ENCODE measurements at places on chromosomes 5 and 9.

DNA sequence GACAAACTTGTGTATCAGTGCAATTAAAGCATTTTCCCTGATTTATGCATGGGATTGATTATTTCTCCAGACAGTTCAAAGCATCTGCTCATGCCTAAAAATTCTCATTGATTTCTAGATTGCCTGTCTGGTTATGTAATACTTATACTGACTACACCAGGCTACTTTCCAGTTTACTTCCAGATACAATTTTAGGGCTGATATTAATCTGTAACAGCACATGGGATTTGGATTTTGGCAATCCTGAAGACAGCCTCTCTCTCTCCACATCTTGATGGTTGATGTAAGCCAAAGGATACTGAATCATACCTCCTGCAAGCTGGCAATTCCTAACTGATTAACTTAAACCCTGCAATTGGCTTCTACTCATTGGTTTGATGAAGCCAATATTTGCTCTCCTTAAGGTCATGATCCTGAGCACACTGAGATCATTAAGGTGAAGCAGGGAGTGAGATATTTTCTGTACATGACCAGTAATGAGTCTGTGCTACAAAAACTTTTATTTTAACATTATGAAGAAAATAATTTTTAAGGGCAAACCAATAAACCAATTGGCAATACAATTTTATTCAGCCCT, 25.7 kb upstream of the FBXL7 start:
- no peak for DNase-seq

- peak; percentile 49 for DNase-seq
These were observed 440.6 kb downstream of the CETN3 start for GRCh38 chr5:89968958-89969381.

DNA sequence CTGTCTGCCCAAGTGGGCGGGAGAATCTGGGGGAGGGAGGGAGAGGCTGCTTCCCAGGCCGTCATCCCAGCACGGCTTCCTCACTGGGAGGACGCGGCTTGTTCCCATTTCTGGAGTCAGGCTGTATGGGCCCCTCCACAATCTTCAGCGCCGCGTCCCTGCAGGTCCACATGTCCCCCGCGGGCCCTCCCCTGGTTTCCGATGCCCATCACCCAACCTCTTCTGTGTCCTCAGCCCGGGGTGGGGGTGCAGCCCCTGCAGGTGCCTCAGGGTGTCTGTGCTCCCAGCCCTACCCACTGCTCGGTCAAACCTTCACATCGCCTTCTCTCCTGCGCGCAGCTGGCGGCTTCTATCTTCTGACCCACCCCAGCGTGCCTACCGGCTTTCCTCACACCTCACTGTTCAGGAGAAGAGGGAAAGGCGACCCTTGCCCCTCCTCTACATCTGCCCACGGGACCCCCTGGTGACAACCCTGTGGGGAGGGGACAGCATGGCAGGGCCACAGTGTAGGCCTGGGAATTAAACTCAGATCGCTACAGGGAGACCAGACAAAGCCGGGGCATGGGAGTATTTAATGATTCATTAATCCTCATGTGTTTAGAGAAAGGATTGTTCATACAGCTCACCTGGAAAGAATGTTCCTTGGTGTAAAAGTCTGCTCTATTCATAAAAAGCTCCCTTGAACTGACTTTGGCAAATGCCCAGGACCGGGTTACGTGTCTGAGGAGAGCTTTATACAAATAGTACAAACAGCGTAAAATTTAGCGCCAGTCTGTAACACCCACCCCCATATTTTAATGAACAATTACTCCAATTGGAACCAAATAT, 145.1 kb downstream of the IRX1 start:
- peak; percentile 5 for DNase-seq

- DNase-seq: no peak
These were observed 132.8 kb upstream of the CDKN2B start for GRCh38 chr9:22141908-22142307.

- DNase-seq: no peak
These were observed 72.6 kb downstream of the SYK start for GRCh38 chr9:90874194-90874593.

- DNase-seq: peak; percentile 33
These were observed 12.0 kb downstream of the UIMC1 start for GRCh38 chr5:176994460-176995121.

DNA sequence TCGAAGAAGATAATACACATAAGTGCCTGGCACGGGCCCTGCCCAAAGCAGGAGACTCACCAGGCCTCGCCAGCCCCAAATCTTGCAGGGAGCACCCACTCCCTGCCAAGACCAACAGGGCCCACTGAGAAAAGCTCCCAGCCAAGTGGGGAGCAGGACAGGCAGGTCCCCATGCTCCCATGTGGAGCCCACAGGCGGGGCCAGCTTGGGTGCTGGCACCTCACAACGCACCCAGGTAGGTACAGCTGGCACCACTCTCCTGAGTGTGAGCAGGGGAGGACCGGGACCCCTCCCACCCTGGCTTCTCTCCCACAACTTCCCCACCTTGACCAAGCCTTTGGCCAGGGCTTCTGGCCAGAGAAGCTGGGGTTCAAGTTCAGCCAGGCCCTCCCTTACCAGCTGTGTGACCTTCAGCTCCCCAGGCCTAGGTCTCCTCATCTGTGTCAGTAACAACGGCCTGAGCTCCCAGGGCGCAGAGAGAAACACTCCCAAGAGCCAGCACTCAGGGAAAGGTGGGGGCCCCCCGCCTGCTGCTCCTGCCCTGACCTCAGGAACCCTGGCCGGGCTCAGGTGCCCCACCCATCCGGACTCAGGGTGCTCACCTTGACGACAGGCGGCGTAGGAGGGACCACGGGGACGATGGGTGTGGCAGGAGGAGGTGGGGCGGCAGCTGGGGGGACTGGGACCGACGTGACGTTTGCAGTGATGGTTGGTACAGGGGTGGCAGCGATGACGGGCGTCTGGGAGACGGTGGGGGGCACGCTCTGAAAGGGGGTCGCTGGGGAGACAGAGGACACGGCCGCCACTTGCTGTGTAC, 17.8 kb downstream of the BRD3 start:
- no peak for DNase-seq

DNA sequence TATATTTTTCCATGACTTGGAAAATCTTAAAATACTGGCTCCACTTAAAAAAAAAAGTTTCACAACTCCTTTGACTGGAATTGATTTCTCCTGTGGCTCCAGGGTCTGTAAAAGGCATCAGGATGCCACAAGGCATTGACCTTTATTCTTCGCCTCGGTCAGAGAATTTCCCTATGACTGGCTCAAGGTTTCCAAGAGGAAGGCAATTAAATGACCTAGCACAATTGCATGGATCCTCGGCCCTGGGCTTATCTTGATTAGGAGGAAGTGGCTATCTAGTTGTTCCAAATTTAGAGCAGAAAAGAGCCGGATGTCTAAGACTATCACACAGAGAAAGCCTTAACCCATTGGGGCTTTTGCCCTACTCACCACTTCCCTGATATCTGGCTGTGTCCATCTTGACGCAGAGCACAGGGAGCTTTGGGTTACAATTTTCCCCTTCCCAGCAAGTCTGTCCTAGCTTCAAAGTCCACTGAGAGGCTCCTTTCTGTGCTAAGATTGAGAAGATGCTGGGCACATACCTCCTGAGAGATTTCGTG, 56.9 kb upstream of the COL15A1 start:
- DNase-seq: no peak

GRCh38 chr9:97889941-97890887, 32.1 kb downstream of the TRMO start:
- DNase-seq: no peak

GRCh38 chr5:109256486-109256885, 153.3 kb downstream of the PJA2 start:
- DNase-seq: no peak

GRCh38 chr9:29958469-29958868, 2385.2 kb upstream of the C9orf72 start:
- no peak for DNase-seq

- DNase-seq: peak; percentile 49
These were observed 53.0 kb upstream of the RETREG1 start for GRCh38 chr5:16669776-16670175.

DNA sequence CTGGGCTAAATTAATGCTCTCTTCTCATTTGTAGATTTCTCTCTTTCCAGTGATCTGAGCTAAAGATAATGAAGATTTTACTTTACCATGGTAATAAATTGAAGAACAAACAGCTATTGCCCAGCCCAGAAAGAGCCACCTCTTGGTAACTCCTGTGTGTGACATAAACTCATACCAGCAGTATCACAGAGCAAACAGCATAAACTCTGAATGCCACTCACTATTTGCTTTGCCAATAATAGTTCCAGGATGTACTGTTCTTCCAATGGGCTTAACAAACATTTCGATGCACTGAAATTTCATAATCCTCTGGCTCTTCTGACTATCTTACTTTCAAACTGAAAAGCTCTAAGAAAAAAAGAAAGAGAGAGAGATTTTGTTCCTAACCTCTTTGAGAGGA, 69.8 kb upstream of the RASEF start:
- DNase-seq: no peak

DNA sequence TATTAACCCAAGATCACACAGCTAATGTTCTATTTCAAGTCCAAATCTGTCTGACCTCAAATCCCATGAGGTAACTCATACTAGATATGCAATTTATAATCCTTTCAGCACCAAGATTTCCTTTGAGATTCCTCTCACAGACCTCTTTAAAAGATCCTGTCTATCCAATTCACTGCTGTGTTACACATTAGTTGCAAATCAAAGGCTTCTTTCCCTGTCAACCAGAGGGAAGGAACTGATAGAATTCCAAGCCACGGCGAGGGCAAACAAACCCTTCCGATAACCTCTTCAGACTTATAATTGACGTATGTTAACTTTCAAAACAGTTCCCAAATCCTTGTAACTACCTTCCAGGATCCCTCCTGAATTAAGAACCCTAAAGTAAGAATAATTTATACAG, 168.9 kb downstream of the DRD1 start:
- peak; percentile 49 for DNase-seq

- DNase-seq: no peak
These were observed 649.1 kb downstream of the BNC2 start for GRCh38 chr9:16221366-16221765.

DNA sequence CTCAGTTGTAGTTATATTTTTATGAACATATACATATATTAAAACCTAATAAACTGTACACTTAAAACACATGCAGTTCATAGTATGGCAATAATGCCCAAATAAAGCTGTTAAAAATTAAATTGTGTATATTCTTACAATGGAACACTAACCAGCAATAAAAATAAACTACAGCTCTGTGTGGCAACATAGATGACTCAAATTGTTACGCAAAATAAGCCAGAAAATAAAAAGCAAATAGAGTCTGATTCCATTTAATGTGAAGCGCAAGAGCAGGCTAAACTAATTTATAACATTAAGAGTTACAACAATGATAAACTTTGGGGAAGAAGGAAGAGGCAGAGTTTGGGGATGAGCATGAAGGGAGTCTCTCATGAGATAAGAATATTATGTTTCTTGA, 597.3 kb downstream of the TLE1 start:
- no peak for DNase-seq

DNA sequence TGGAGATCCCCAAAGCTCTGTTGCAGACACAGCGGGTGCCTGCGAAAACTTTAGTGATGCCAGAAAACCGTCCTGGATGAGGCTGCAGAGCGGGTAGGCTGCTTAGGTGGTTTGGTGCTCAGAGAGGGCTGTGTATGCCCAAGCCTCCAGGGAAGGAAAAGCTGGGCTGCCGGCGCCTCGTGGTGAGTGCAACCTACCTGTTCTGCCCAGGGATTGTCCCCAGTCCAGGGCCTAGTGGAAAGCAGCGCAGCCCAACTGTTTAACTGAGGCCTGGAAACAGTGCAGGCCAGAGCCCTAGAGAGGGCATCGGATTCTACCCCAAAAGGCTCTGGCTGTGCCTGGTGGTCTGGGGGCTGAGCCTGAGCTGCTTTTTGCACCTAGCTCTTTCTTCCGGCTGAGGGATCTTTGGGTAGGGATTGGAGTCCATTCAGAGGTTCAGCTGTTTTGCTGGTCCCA, 2.8 kb downstream of the LMX1B start:
- no peak for DNase-seq

- no peak for DNase-seq
These were observed 19.3 kb upstream of the NNT start for GRCh38 chr5:43583724-43584123.

GRCh38 chr5:171647904-171648260, 137.7 kb upstream of the SMIM23 start:
- peak; percentile 37 for DNase-seq

DNA sequence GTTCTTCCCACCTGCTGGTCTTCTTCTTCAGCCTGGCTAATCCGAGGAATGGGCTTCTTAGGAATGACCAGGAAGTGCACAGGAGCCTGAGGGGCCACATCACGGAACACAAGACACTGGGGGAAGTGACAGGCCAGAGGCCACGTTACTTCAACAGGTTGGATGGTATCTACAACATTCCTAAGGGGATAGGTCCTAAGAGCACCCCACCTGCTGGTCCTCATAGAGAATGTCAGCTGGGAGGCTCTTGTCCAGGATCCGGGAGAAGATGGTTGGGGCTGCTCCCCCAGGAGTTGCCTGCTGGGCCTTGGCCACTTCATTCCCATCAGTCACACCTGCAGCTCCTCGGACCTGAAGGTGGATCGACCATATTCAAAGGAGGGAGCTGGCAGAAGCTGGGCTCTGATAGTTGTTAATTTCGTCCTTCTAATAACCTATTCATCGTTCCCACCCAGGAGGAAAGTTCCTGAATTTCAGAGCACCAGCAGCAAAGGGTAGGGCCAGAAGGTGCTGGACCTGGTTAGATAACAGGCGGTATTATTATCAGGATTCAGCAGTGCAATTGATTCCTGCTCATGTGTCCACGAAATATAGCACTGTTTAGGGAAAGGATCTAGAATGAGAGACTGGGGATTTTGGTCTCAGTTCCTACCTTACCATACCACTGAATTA, 1.3 kb downstream of the HINT2 start:
- peak; percentile 36 for DNase-seq

- DNase-seq: no peak
These were observed 36.5 kb upstream of the FAT2 start for GRCh38 chr5:151627650-151628049.

- no peak for DNase-seq
These were observed 25.3 kb downstream of the DENND4C start for GRCh38 chr9:19255821-19256220.

- peak; percentile 84 for DNase-seq
These were observed 17.3 kb downstream of the QSOX2 start for GRCh38 chr9:136228107-136228875.

- no peak for DNase-seq
These were observed 116.9 kb downstream of the PIP5K1B start for GRCh38 chr9:68821911-68822310.

DNA sequence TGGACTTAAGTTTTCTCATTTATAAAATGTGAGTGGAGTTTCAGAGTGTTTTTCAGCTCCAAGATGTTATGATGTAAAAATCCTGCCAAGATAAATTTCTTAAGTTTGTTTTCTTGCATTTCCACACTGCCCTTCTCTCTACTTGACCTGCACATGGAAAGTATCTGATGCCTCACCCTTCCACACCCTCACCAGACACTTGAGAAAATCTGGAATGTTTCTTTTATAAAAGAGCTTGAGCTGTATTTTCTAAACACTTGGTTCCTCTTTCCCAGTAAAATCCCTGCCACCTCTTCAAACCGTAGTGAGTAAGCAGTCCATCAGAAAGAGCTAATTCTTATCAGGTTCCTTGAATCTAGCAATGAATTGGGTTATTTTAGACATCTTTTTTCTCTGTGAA, 42.9 kb downstream of the FOXD1 start:
- DNase-seq: no peak
